ENCODE measurements at places on chromosomes 16 and 17. TPM values are rescaled to one million over a fixed set of nuclear protein-coding genes. Genes with fewer than 3 reads are reported as not detected.

DNA sequence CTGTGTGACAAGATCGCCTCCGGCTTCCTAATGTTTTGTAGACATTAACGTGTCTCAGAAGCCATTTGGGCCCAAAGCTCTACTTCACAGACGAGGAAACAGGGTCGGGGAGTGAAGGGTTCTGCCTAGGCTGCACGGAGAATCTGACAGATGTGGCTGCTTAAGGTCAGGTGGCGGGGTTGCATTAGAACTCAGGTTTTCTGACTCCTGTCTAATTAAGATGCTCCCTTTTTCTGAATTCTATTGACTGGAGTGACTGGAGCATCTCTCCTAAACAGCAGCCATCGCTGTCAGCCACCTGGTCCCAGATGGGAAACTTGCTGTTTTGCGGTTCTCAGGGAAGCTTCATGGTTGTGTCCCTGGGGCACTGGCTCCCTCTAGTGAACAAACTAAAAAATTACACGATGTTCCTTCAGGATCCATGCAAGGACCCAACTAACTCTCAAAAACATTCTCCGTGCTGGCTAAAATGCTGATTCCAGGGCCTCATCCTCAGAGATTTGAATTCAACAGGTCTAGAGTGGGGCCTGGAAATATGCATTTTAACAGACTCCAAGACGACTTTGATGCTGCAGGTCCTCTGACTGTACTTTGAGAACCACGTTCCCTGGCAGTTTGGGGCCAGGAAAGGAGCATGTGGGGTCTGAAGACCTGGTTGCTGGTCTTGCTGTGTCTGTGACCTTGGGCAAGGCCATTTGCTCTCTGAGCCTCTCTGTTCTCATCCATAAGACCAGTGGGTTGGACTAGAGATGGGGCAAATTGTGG lies 117.4 kb downstream of the IRF8 start:
- peak; percentile 71 for DNase-seq

The SYNGR3 gene
- 30.5 TPM for total RNA-seq

The TPSG1 gene
- total RNA-seq: not detected

DNA sequence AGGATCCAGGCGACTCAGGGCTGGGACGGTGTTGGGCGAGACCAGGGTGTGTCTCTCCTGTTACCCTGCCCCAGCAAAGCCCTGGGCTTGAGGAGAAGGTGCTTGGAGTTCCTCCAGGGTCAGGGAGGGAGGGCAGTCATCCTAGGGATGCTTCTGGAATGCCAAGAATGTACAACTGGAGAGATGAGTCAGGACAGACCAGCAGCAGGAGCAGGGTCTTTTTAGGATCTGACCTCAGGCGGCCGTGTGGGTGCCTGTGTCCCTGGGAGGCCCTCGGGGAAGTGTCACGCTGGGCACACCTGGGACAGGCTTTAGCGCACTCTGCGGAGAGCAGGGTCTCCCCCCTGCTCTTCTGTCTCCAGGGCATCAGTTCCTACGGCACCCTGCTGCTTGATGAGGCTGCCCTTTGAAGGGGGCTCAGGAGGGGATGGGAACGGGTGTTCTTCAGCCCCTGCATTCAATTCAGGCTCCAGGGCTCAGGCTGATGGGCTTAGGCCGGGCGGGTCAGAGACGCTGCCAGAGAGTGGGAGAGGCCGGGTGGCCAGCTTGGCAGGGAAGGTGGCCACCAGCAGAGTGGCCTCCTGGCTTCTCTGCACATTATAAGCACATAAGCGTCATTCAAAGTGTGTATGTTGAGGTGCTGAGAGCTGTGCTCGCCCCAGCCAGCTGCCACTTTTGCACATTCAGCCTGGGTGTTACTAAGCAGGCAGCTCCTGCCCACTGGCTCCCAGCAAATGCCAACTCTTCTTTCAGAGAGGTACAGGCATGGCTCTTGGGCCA lies 8.4 kb upstream of the MTSS2 start:
- DNase-seq: no peak

DNA sequence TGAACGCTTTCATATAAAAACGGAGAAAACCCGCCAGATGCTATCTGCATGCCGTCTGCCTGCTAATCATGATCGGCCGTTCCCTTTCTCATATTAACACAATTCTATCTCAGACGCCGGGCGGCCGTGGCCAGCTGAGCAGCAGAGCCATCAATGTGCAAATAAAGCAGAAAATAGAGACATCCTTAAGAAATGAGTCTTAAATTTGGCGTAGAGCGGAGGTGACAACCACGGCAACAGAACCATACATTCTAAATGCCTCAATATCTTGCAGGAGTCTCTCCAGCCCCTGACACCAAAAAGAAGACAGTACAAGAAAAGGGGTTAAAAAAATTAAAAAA lies 2.7 kb upstream of the IRX5 start:
- no peak for DNase-seq

- DNase-seq: no peak
Observed at GRCh38 chr17:81706757-81707624, 3.8 kb downstream of the MRPL12 start.

The MYCBPAP gene
- total RNA-seq: 1.7 TPM

GRCh38 chr17:80835816-80836657 lies 155.6 kb upstream of the CHMP6 start:
- no peak for DNase-seq

DNA sequence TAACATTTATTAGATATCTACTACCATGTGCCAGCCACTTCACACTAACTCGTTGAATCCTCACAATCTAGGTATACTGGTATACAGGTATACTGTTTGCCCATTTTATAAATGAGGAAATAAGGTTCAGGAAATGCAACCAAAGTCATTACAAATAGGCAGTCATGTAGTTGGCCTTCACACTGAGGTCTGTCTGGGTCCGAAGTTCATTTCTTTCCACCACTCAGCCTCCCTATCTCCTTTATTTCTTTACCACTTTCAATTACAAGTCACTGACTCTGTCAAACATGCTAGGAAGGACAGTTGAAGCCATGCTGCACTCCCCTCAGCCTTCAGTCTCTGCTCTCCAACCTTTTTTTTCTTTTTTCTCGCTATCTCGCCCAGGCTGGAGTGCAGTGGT lies 20.7 kb upstream of the SIAH1 start:
- no peak for DNase-seq

DNA sequence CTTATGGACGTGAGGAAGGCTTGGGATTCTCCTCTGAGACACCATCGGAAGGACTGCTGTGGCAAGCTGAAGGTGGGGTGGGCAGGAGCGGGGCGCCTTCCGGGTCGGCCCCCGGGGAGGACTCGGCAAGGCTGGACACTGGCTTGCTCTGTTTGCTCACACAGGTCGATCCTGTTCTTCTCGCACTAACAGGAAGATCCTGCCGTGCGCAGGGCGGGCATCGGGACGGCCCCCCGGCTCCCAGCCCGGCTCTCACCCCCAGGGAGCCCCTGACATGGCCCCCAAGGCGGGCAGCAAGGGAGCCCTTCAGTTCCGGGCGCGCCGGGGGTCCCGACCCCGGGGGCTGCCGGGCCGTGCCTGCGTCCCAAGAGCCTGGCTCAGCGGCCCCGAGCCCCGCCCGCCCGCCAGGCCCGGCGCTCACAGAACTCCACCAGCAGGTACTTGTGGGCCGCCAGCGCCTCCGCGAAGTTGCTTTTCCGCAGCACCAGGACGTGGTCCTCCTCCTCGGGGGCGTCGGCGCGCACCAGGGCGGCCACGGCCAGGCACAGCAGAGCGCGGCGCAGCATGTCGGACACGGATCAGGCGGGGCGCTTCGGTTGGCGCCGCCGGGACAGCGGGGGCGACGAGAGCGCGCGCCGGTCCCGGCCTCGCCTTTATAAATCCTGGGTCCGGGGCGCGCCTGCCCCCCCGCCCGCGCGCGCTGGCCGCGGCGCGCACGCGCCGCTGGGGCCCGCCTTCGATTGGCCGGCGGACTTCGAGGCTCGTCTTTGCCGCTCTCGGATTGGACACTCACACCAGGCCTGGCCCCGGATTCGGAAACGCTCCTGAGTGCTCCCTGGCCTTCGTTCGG lies at the start of gene P4HB:
Gene P4HB (minus strand): TSS at position 630 of the 850 bp plus-strand sequence. CDS start 64 bp downstream, at position 566.
- no peak for DNase-seq

DNA sequence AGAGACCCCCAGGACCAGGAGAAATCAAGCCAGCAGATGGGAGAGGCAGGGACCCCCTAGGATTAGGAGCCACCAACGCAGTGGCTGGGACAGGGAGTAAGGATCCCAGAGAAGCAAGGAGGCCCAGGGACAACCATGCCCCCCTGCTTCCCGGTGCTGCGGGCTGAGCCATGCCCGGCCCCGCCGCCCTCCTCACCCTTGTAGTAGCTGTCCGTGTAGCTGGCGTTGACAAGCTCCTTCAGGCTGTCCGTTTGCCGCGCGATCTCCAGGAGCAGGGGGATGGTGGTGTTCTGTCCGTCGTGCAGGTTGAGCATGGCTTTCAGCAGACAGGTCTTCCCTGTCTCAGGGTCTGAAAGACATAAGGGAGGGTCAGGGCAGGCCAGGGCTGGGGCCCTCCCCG lies 18.4 kb downstream of the TRPV1 start:
- DNase-seq: no peak

DNA sequence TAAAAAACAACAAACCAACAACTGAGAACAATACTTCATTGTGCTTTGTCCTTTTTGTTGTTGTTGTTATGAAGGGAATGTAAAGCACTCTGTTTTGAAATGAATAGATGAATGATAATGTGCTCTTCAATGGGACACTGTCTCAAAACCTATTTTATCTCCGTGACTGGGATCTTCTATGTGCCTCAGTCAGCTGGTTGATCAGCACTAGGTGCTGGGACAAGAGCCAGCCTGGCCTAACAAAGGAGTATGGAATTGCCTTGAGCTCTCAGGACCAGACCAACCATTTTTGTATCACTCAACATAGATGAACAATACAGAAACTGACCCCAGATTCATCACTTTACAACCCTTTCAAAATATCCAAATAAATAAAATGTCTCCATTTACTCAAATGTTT lies 440.2 kb downstream of the KCNJ2 start:
- DNase-seq: peak; percentile 8

GRCh38 chr17:792277-792676 lies 10.1 kb downstream of the MRM3 start:
- DNase-seq: no peak

The ABAT gene
- 8.0 TPM for total RNA-seq

DNA sequence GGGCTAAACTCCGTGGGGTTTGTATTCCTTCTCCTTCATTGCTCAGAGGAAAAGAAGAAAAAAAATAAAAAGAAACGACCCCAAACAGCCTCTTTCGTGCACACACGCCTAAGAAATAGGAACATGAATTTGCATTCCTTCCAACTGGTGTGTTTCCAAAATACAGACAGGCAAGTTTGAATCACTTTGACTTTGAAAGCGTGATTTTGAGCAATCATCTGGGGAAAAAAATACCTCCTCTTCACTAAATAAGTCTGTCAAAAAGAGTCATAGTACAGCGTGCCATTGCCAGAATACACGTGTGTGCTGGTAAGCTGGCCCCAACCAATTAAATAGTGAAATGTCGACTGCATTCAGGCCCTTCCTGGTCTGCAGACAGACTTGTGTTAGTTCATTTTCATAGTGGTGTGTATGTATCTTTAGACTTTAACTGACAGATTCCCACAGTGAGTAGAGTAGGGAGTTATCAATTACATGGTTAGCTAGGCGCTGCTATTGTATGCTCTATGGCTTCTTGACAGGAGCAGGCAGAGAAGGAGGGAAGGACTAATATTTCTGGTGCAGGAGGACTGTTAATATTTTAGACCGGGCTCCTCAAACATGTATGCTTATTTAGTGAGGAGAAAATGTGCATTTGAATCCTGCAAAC lies 618.3 kb downstream of the MAF start:
- no peak for DNase-seq

DNA sequence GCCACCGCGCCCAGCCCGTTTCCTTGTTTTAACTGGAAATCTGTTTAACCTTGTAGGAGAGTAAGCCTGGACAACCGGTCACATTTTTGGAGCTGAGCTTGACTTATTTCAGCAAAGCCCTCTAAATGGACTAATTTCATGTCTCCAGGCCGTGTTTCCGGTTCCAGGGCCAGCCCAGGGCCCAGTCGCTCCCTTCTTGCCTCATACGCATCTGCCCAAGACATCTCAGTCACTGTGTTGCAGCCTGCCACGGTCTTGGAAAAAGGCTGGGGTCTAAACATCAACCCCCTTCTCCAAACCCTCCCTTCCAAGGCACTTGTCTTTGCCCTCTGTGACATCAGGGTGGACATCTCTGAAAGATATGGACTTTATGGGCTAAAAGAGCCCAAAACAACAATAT lies 18.9 kb downstream of the PLEKHG4 start:
- DNase-seq: no peak

DNA sequence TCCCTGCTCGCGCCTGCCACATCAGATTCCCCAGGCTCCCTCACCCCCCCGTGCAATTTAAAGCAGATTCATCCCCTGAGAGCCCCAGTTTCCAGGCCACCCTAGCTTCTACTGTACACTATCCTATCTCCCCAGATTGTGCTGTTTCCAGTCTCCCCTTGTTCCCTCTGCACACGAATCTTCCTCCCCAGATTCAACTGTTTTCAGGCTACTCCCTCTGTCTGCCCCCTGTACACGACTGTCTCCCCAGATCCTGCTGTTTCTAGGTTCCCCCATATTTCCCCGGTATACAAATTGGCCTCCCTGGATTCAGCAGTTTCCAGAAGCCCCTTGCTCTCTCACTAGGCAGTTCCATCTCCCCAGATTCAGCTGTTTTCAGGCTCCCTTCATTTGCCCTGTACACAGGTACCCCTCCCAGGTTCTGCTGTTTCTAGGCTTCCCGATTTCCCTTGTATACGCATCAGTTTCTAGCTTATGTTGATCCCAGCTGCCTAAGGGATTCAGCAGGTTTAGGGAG lies 22.9 kb downstream of the COPZ2 start:
- peak; percentile 48 for DNase-seq
